ENCODE measurements at places on chromosomes 3 and 15.

GRCh38 chr3:181966393-181966792 is 254.7 kb downstream of the SOX2 start:
- DNase-seq, result no peak

- no peak for DNase-seq
Observed at GRCh38 chr3:105876780-105877327, 8.0 kb upstream of the CBLB start.

- DNase-seq, result no peak
Observed at GRCh38 chr3:3745693-3746092, 53.5 kb upstream of the LRRN1 start.

- DNase-seq, result no peak
Observed at GRCh38 chr3:192858849-192859585, 58.6 kb downstream of the MB21D2 start.

- no peak for DNase-seq
Observed at GRCh38 chr3:10901296-10901945, 85.4 kb downstream of the SLC6A11 start.

DNA sequence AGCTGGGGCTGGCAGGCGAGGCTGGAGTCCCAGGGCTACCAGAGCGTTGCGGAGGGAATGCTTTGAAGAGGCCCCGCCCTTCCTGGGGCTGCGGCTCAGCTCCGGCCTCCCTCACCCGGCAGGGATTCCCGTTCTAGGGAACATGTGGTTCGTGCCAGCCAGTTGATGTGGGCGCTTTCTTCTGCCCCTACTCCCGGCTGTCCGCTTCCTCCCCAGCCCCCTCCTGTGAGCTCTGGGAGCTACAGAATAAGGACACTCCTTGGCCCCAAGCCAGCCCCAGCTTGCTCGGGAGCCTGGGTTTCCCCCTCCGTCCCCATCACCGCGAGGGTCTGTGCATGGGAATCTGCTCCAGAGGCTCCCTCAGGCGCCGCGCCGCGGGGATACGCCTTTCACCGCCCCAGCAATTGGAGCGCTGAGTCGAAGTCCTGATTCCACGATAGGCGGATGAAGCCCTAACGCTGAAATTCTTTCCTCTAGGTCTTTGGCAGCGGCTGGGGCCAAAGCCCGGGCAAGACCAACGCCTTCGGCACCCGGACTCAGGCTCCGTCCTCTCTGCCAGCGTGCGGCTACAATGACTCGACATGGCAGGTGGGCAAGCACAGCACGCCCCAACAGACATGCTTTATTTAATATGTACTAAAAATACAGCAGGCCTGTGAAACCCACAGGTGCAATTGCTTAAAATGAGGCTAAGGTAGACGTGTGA is 69.5 kb downstream of the KLF15 start:
- no peak for DNase-seq

- DNase-seq, result no peak
Observed at GRCh38 chr3:9247361-9247940, 2.0 kb downstream of the SRGAP3 start.

DNA sequence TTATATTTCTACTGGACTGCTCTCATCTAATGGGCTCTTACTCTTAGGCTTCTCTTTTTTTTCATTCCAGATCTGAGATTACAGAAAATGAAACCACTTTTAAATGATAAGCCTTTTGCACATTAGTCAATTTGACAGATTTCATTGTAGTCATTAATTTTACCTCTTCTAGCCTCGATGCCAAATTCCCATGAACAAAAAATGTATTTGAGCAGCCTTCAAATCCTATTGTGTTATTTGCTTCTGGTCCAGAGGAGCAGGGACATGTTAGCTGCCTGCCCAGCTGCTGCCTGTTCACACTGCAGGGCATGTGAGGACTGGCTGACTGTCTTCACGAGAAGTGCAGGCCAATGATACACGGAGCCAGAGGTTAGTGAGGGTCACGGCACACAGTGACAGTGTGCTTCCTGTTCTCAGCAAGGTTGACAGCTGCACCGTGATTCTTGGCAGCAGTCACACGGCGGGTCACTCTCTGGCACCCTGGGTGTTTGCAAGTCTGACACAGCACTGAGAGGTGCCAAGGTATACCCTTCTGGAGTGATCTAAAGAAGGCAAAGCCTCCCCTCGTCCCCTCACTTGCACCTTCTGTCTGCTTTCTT is 40.8 kb downstream of the KAT2B start:
- no peak for DNase-seq

DNA sequence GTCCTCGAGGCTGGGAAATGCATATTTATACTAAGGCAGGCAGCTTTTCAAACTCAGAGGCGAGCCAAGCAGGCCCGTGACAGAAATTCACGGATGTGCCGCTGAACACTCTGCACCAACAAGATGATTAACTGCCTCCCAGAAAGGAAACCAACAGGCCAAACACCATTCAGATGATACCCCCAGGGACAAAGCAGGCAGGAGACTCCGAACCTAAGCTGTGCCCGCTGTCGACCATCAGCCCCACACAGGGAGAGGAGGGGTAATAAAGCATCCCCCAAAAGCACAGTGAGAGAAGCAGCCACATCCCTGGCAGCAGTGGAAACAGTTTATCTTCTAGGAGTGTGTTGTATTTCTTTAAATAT is 31.8 kb downstream of the ADAMTS17 start:
- DNase-seq, result no peak

GRCh38 chr3:195441051-195441450 is 1.8 kb downstream of the ACAP2 start:
- no peak for DNase-seq

DNA sequence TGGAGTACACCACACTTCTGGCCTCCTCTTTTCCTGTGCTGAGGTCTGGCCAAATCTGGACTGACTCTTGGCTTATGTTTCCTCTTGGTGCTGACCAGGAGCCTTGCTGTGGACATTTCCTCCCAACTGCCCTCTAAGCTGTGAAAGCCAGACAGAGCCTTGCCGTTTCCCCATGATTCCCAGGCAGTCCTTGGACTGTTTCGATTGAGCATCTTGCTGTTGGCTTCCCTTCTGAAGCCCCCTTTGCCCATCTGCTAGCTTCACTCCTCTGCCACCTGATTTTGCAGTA is 110.5 kb downstream of the EPHB1 start:
- DNase-seq, result no peak

DNA sequence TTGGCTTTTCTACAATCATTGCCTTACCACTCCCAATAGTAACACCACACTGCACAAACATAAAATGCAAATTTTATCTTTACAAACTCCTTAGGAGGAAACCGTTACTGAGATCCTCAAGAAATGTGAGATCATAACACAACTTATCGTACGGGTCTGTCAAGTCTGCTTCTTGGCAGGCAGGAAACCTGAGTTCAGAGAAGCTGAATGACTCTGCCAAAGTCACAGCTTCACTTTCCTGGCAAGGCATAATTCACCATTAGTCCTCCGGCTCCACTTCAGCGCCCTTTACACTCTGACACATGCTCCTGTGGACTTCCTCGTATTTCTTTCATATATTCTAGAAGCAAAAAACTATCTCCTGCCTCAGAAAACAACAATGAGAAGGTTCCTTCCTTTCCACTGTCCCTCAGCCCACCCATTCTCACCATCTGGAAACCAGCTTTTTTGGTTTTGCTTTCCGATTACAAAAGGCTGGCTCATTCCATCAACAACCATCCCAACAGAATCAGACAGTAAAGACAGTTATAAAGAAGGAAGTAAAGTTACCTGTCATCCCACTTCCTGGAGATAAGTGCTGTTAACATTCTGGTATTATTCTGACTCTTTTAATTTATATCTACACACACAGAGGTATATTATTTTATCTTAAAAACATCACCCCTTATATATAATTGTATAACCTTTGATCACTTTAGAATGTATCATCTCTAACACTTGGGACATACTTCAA is 223.4 kb downstream of the STT3B start:
- DNase-seq, result peak; percentile 25

- no peak for DNase-seq
Observed at GRCh38 chr3:7841451-7841850, 660.2 kb upstream of the LMCD1 start.

DNA sequence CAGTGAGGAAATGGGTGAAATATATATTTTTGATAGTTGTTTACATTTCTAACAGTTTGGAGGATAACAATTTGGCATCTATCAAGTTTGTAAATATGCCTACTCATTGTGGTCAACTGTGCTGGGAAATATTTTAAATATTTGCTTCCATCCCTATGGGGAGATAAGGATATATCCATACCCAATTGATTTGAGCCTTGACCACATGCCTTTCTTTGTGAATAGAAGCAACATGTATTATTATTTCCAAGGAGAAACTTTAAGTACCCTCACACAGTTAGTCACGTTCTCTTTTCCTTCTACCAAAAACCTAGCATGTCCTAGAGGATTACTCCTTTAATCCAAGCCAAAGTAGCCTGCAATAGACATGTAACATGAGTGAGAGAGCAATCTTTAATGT is 245.4 kb upstream of the CBLB start:
- DNase-seq, result no peak

- DNase-seq, result no peak
Observed at GRCh38 chr3:178072391-178073305, 463.6 kb upstream of the KCNMB2 start.

- DNase-seq, result no peak
Observed at GRCh38 chr15:52727815-52728214, 48.6 kb upstream of the ATOSA start.

DNA sequence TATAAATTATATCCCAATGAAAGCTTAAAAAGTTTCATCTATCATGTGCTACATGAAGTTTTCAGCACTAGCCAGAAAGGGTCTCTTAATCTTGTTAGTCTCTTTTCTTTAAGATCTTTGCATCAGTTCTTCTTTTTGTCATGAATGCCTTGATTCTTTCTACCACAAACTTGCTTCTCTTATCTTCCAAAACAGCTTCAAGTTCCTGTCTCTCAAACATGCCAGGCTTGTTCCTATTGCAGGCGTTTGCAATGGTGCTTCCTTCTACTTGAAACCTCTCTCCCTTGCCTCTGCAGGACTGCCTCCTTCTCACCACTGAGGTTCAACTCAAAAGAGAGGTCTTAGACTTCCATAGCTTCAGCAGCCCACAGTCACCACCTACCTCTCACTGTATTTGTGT is 104.3 kb upstream of the FRMD4B start:
- DNase-seq, result no peak

- no peak for DNase-seq
Observed at GRCh38 chr3:171888466-171888865, 45.3 kb downstream of the TMEM212 start.

DNA sequence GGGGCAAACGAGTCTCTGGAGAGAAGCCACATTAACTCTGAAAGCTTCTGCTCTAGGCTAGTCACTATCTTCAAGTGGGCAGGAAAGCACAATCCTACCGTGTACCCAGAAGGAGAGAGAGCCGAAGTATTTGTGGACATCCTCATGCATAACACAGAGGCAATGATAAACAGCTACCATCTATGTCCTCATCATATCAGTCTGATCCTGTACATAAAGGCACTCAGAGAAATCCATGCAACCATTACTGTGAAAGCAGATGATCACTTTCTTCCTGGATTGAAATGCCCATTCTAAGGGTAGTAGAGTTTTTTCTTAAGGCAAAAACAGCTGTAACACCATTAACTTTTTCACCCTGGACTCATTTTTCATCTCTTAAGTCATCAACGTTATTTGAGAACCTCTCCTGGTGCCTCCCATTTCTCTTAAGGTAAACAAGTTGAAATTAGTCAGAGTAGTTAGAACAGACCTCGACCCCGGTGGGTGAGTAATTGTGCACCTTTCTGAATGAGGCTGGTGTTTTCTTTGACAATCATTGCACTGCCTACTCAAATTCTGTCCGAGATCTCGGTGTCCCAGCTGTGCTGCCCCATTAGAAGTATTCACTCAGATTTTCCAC is 327.4 kb downstream of the SHQ1 start:
- DNase-seq, result peak; percentile 54

DNA sequence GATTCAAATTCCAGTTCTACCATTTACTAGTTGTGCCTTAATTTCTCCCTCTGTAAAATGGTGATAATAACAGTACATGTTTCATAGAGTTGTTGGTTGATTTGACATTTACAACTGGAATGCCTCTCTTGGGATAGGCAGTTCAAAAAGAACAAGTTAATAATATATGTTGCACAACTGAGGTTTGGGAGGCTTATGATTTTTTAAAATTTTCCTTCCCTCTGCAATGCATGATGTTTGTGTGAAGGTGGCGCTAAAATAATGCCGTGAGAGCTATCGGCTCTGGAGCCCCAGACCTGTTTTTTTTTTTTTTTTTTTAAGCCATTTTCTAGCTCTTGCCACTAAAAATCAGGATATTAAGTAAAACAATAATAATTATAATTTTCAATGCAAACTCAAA is 18.6 kb downstream of the DNAJB11 start:
- no peak for DNase-seq

DNA sequence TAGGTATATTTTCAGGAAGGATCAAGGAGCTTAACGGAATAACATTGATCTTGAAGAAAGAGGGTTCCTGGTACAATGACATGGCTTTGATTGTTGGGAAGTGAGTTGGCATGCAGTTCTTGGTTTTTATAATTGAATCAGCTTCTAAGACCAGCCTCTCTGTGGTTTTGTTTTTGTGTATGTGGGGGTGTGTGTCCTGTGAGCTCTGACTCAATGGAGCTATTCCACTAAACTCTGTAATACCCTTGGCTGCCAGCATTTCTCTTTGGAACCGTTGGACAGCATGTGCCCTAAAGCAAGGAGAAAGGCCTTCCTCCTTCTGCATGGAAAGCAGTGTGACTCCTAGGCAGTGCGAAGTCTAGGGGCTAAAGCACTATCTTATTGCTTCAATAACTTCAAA is 124.8 kb downstream of the EDEM1 start:
- DNase-seq, result no peak

- no peak for DNase-seq
Observed at GRCh38 chr3:59212128-59212779, 162.4 kb upstream of the CFAP20DC start.

DNA sequence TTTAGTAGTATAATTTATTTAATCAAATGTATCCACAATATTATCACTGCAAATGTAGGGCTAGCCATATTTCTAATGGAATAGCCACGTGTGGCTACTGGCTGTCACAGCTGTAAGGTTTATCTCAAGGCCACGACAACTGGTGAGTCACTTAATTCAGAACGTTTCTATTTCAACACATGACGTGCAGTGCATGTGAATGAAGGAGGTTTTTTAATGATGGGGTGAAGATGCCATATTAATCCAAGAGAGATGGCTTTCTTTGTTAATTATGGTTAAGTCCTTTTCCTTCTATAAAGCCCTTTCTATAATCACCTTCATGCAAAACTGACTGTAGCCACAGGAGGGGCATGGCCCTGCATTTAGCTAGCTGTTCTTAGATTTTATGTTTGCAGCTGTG is 212.0 kb downstream of the FEZF2 start:
- no peak for DNase-seq

- no peak for DNase-seq
Observed at GRCh38 chr3:171429635-171430034, 30.6 kb downstream of the TNIK start.

DNA sequence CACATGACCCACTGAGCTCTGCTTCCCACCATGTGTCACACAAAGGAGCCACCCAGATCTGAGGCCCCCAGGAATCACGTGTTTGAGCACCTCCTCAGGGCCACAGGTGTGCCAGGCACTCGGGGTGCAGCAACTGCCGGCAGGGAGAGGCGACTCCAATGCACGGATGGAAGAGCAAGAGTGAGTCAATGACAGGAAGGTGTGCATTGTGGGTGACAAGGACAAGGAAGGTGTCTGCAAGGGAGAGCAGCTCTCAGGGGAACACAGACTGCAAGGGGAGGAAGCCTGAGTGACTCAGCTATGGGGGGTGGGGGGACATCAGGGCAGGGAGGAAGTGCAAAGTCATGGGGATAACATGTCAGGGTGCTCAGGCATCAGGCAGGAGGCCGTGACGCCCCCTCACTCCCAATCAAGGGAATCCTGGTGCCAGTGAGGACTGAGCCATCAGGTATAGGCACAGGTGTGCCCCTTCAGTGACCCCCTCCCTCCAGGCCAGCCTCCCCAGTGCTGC is 67.4 kb downstream of the NUP210 start:
- DNase-seq, result peak; percentile 9

All from stimulated activated CD8-positive, alpha-beta memory T cell treated with anti-CD3 and anti-CD28 coated beads, Interleukin-15, amount 100 ng/mL, for 48 hours (primary cell).